B cell (primary cell): ENCODE measurements at places on chromosomes 1 and 21. TPM values are rescaled to one million over a fixed set of nuclear protein-coding genes. Genes with fewer than 3 reads are reported as not detected.

GRCh38 chr1:37958690-37959089 is 11.8 kb upstream of the INPP5B start:
- DNase-seq, result no peak

GRCh38 chr1:246788895-246789338 is 64.7 kb downstream of the SCCPDH start:
- no peak for DNase-seq

GRCh38 chr1:112244131-112244530 is 151.9 kb upstream of the CTTNBP2NL start:
- DNase-seq, result no peak

DNA sequence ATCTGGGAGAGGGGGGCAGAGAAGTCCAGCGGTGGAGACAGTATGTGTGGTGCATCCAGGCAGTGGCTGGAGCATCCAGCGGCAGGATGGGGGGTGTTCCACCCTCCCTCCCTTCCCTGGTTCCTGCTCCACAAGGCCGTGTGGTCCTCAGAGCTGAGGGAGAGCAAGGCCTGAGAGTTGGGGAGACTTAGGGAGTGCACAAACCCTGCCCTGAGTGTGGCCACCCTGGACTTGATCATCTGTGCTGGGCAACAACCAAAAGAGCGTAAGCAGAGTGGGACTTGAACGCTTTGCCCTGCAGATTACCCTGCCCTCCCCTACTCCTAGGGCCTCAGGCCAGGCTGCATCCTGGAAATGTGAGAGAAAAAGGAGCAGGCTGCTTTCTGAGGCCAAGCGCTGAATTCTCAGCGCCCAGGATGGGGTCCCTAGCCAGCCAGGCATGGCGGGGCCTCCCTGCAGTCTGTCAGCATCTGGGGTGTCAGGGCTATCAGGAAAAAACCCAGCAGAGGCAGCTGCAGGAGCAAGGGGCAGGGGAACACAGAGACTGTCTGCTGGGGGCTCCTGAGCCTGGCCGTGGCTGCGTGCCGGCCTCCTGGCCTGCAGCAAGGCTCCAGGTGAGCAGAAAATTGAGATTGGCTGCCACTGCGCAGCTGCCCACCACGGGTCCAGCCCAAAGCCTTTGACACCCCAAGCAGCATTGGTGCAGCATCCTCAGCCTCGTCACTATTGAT is 266.2 kb downstream of the NPHP4 start:
- DNase-seq, result no peak

DNA sequence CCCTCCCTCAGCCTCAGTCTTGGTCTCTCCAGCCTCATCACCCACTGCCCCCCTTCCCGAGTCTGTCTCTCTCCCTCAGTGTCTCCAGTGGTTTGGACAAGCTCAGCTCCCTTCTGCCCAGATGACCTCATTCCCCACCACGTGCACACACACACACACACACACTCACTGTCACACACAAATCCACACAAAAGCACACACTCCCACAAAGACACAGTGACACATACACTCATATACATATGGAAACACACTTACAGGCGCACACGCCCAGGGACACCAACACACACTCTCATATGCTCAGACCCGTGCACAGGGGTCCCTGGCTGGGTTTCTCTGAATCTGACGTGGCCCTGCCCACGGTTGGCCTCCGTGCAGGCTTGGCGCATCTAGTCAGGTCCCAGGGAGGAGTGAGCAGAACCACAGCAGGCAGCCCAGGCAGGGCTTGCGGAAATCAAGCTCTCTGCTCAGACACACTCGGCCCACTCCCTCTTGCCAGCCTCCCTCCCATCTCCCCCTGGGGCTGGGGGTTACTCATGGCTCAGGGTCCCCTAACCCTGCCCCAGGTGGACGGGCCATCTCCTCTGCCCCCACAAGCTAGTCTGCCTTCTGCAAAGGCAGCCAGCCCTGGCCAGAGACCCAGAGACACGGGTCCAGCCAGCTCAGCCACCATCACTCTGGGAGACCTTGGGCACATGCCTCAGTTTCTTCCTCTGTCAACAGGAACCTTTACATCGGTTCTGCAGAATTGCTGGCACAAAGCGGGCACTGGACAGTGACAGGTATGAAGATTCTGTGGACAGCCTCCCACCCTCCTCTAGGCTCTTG is 38.5 kb upstream of the FAM131C start:
- no peak for DNase-seq

DNA sequence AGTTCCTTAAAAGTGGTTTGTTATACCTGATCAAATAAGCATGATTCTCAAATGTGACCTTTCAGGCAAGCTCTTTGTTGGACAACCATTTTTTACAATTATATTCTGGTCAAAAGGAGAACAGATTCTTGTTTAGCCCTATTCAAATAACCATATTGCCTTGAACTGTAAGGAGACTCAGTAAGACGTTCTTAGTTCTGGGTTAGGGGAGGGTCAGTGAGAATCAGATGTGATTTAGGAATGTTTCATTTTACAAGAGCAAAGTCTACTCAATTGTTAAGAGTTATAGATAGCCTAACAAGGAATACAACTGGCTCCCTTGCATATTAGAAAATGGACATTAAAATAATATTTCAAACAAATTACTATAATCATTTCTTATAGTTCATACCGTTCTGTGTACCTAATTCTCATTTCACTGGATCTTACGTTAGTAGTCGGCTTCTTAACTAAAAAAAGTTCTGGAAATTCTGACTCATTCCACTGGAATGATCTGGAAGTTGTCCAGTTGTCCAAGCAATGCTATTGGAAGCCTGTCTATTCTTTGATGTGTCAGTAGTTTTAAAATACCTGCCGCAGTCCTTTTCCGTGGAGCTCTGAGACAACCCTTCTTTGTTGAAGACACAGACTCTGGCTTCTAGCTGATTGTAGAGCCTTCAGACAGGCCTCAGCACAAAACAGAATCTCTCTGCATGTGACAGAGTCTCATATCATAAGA is 88.8 kb downstream of the MAST2 start:
- DNase-seq, result no peak

GRCh38 chr1:226820941-226821718 is 49.3 kb upstream of the PSEN2 start:
- DNase-seq, result no peak

- no peak for DNase-seq
Observed at GRCh38 chr1:19885821-19886220, 3.6 kb downstream of the OTUD3 start.

The ERICH3 gene
- polyA plus RNA-seq, result 0.03 and 0.10 TPM in 2 replicates

The TMEM9 gene
- polyA plus RNA-seq, result 23.6 and 25.2 TPM in 2 replicates

The FCRL6 gene
- 0.81 and 1.2 TPM in 2 replicates for polyA plus RNA-seq

The STYXL2 gene
- not detected in 2 replicates for polyA plus RNA-seq

The OR10X1 gene
- polyA plus RNA-seq, result not detected in 2 replicates

The C4BPA gene
- not detected in 2 replicates for polyA plus RNA-seq

The CTSS gene
- polyA plus RNA-seq, result 89.6 and 106 TPM in 2 replicates

The TMOD4 gene
- 1.7 and 2.3 TPM in 2 replicates for polyA plus RNA-seq

The C1orf198 gene
- 1.0 and 1.3 TPM in 2 replicates for polyA plus RNA-seq
